ENCODE measurements at places on chromosomes 1 and 21. TPM values are rescaled to one million over a fixed set of nuclear protein-coding genes. Genes with fewer than 3 reads are reported as not detected.
A peak's percentile ranks its signal among the peaks of the same experiment; 100 is the strongest.

DNA sequence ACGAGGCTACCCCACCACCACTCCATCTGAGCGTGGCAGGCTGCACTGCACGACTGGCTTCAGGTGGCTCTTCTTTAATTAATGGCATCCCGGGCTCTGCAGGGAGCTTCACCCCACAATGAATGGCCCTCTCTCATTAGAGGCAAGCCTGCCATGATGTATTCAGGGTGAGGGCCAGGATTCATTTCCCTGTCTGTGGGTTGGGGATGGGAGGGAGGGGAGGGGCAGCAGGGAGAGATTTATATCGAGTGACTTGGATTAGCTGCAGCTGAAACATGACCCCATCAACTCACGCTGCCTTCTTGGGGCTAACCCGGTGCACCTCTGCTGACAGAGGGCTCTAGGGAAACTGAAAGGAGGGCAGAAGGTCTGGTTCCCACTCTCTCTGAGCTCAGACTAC, 54.2 kb downstream of the ERI3 start:
- DNase-seq: no peak

DNA sequence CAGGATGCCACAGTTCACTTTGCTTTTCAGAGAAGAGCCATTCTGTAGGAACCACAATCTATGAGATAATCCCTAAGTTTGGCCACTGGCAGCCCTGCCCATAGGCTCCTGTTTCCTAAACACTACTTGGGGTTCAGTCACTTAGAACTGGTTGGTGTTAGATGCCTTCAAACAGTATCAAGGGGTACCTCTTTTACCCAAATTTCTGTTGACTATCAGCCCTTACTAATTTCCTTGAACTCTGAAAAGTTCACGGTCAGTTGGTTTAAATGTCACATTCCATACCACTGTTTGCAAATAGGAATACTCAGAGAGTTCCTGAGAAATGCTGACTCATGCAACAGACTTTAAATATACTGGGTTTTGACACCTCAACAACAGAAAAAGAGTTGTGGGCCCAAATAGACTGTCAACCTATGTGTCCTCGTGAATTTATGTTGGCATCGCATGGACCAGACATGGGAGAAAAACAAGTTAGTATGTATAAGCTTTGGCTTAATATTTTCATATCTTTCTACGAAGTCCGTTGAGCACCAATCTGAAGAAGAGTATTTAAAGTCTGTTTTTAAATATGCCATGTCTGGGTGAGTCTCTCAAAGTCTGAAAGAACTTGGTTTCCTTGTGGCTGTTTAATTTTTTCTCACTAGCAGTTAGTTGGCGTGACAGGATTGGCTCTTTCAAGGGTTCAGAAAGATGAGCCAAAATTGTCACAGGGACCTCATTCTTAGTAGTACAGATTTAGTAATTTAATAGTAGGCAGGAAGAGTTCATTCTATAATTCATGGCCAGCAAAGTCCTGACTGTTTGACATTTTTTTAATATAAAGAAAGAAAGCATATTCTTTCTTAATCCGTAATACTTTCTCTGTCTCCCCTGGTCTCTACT, 56.5 kb upstream of the ZNF326 start:
- no peak for DNase-seq

GRCh38 chr1:209335178-209335577, 248.3 kb upstream of the CAMK1G start:
- DNase-seq: no peak

DNA sequence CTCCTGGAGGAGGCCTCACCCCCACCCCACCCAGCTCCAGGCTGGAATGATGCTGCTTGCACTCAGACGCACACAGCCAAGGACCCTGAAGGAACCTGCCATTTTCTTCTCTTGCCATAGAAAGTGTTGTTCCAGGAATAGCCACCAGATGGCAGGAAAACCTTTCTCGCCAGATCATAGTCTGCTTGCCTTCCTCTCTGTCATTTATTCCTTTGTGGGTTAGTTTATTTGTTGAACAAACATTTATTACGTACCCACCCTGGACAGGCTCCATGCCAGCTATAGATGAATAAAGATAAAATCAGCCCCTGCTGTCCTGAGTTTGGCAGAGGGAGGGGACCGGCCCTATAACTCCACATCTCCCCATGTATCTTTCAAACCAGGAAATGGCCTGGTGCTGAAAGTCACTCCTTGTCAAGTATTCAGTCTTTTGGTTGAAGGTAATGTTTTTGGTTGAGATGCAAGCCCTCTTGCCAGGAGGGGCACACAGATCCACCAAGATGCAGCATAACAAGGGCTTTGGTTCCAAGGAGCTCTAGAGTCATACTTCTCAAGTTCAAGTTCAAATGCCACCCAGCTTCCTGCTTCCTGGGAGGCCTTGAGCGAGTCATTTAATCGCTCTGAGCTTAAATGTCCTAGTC, 7.0 kb upstream of the KCNC4 start:
- peak; percentile 46 for DNase-seq

The FAM43B gene
- 3.6 TPM for total RNA-seq

The HSF2BP gene
- total RNA-seq: 0.21 TPM

The NUDT4B gene
- 0.63 TPM for total RNA-seq

All from right cardiac atrium (tissue), 5 donors.